ENCODE measurements at places on chromosomes 7 and 10.

DNA sequence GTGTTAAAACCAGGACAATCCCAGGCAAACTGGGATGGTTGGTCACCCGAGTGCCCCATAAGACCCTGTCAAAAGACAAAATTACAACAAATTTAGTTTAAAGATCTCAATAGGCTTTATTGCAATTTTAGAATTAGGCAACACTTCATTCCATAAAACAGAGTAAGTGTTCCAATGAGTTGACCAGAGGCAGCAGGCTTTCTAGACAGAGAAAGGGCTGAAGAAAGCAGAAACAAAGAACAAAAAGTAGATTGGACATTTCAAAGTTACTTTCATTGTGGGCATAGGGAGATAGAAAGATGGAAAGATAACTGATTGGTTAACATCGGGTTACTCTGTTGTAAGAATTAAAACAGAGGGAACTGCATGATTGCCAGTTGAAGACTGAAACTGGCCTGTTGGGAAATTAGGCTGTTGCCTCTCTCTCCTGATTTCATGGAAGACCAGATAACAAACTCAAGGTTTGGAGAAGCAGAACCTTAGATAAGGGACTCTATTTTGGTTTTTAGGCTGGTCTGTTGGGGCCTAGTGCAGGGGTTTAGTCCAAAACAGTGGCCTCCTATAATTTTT lies 36.3 kb downstream of the ENTPD1 start:
- no peak for DNase-seq

GRCh38 chr7:142793156-142793555 lies 22.4 kb downstream of the PRSS2 start:
- no peak for DNase-seq

- no peak for DNase-seq
These were observed 160.0 kb upstream of the KLF6 start for GRCh38 chr10:3945026-3945425.

- DNase-seq = no peak
These were observed 208.6 kb upstream of the PPP2R2D start for GRCh38 chr10:131692176-131692575.

- DNase-seq = no peak
These were observed 260.3 kb upstream of the TCERG1L start for GRCh38 chr10:131571865-131572264.

DNA sequence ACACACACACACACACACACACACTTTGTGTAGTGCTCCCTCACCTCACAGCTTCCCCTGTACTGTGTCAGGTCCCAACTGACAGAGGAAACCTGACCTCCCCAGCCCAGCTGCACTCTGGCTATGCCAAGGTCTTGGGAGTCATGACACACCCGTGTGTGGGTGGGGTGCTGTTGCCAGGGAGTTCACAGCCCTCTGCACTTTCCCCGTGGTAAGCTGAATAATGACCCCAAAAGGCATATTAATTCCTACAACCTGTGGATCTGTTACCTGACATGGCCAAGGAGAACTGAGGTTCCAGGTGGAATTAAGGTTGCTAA lies 8.9 kb upstream of the NANOS1 start:
- DNase-seq = no peak

DNA sequence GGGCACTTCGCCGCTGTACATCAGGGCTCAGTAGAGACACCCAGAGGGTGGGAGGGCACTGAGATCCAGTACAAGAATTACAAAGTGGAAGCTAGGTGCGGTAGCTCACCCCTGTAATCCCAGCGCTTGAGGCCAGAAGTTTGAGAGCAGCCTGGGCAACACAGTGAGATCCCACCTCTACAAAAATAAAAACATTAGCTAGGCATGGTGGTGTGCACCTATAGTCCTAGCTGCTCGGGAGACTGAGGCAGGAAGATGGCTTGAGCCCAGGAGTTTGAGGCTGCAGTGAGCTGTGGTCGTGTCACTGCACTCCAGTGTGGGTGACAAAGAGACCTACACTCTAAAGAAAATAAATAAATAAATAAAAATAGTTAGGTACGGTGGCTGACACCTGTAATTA lies 64.0 kb downstream of the CLEC2L start:
- no peak for DNase-seq

GRCh38 chr10:132942101-132943057 lies at the start of gene CFAP46:
TSS of gene CFAP46 (minus strand) at chr10:132942570. CDS start at chr10:132942484, 86 bp downstream.
- DNase-seq = peak; percentile 16

GRCh38 chr7:143321734-143322133 lies 5.8 kb downstream of the CLCN1 start:
- no peak for DNase-seq

DNA sequence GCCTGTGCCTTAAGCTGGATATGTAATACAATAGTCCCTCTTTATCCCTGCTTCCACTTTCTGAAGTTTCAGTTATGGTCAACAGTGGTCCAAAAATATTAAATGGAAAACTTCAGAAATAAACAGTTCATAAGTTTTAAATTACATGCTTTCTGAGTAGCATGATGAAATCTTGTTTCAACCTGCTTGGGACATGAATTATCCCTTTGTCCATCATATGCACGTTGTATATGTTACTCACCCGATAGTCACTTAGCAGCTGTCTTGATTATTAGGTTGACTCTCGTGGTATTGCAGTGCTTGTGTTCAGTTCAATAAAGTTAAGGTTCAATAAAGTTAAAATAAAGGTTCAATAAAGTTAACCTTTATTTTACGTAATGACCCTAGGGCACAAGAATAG lies 25.5 kb downstream of the C1GALT1 start:
- DNase-seq = no peak

DNA sequence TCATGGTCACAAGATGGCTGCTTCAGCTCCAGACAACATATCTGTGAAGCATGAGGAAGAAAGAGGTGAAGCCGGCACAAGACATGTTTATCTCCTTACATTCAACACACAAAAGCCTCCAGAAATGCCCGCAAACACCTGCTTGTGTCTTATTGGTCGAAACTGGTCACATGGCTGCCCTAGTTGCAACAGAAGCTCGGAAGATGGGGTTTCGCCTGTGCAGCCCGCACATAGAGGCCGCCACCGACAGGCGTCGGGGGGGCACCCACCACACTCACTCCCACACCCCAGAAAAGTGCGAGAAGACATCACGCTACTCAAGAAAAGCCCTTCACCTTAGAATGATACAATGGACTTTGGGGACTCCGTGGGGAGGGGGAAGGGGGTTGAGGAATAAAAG lies 63.0 kb upstream of the MGMT start:
- DNase-seq = no peak

DNA sequence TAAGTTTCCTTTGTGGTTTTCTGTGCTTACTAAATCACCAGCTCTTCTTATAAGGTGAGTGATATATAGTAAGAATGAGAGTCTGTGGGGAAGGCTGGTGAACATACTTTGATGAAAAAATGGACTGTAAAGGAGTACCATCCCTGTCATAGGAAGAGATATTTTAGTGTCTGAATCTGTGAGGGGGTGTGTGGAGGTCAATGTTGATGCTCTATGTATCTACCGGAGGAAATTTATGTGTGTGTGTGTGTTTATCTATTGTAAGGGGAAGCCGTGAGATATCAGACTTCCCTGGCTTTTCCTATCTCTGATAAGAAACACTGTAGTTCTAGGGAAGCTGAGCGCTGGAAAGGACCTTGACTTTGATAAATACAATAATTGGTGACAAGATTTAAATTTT lies 179.0 kb downstream of the PCDH15 start:
- no peak for DNase-seq

DNA sequence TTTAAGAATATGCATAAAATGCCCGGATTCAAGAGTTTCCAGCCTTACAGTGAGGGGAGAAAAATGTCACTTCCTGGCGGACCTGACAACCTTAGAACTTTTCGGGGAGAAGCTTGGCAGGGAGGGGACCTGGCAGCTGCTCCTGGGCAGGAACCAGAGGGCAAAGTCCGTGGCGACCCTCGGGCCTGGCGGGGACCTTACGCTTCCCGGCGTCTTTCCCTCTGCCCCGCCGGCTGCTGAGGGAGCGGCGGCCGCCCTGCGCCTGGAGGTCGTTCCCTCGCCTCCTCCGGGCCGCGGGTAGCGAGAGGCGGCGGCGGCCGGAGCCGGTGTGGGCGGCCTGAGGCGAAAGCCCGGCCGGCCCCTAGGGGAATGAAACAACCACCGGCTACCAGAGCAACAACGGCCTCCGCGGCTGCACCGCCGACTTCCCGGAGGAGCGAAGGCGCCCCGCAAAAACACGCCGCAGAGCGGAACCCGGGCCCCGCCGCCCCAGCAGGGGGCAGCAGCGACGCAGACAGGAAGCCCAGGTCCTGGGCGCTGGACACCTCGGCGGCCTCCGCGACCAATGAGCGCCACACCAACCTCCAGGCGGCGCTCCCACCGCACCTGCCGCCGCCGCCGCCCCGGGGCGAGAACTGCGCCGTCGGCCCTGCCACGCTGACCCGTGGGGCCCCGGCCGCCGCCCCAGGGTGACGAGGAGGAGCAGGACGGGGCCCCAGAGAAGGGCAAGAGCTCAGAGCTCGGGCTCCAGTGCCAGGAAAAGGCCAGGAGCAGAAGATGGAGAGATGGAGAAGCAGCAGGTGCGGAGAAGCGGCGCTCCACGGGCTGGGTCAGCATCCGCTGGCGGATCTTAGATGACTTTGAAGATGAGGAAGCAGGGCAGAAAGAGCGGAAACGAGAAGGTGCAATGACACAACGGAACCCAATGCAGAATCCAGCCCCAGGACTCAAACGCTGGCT lies 10.5 kb upstream of the ACSM6 start:
- DNase-seq = peak; percentile 53

DNA sequence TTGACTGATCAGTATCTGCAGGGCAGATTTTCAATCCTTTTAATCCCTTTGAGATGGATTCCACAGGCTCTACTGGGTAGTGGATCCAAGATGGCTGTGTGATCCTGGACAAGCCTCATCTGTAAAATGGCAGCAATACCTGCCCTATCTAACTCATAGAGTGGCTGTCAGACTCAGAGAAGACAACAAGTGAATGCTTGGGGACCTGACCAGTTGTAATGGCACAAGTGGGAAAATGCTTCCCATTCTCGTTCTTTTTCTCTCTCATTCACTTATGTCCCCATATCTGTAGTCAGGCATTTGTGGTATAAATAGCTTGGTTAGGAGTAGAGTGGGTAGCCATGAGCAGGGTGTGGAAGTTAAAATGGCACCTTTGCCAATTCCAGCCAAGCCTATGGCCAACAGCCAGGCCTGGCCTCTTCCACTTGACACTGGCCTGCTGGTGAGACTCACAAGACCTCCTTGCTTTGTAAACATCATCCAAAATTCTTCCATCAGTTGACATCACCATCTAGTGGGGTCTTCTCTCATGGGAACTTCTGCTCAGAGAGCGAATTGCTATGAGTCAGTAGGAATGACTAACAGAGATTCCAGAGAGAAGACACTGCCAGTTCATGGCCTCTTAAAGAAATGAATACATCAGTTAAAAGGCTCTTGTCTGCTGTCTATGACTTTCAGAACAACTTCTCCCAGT lies 150.1 kb downstream of the PLPP4 start:
- DNase-seq = no peak

- no peak for DNase-seq
These were observed 862.6 kb downstream of the NRG3 start for GRCh38 chr10:82737549-82737948.

DNA sequence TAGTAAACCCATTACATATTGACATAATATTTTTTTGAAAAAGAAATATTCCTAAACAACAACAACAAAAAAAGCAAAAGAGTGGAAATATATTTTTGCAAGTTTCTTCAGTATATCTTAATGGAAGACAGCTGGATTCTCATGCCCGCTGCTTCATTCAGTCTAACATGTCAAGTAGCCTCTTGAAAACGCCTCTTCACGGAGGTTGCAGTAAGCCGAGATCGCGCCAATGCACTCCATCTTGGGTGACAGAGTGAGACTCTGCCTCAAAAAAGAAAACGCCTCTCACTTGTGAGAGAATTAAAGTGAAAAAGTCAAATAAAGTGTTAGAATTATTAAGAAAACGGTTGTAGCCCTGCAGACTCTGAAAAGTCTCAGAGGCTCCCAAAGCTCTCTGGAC lies 1.3 kb downstream of the CUTC start:
- DNase-seq = peak; percentile 56

- no peak for DNase-seq
These were observed 911 bp upstream of the HNRNPH3 start for GRCh38 chr10:68330852-68331454.

DNA sequence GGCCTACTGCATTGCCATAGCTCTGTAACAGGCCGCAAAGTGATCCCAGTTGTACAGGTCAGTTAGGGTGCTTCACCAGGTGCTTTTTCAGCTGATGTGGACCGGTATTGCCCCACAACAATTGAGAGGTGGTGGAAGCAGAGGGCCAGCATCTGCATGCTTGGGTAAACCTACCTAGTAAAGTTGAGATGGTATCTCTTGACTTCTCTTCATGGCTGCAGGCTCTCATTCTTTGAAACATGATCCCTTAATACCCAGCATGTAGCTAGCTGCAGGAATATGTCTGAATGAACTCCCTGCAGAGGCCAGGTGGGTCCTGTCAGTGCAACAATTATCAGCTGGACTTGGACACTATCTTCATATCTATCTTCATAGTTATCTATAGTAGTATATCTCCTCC lies 60.7 kb upstream of the CCDC6 start:
- no peak for DNase-seq

- DNase-seq = no peak
These were observed 41.6 kb downstream of the ACSM6 start for GRCh38 chr10:95235676-95236067.

GRCh38 chr10:128071417-128071782 lies 54.8 kb downstream of the MKI67 start:
- no peak for DNase-seq

DNA sequence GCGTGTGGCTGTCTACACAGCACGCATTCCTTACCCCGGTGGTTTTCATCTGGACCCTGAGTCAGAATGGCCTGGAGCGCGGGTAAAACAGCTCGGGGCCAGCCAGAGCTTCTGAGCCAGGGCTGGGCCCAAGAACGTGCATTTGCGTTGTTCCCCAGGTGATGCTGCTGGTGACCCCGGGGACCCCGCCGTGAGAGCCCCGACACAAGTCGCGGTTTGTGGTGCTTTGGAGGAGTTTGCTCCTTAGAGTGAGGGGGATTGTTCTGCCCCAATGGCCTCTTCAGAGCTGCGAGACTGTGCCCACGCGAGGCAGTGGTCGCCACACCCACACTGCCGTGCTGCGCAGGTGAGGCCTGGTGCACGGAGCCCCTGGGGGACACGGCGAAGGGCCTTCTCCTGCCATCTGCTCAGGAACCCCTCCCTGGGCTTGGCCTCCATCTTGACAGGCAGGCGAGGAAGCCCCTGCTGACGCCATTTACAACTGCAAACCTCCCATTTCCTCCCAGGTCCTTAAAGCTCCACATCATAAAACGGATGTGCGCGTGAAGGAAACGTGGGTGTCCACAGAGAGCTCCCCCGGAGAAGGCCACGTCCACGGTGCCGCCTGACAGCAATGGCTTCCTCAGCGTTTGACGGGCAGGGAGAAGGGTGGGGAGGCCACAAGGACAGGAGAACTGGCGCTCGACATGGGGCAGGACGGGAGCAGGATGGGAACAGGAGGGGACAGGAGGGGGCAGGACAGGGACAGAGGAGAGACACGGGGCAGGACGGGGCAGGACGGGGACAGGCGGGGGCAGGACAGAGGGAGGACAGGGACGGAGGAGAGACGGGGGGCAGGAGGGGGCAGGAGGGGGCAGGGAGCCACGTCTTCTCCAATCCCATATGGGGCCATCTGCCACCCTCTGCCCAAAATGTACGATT lies 477.2 kb downstream of the DNAJB6 start:
- DNase-seq = no peak

- DNase-seq = no peak
These were observed 73.2 kb downstream of the SEM1 start for GRCh38 chr7:96636342-96636860.
